T-helper 22 cell (primary cell): ENCODE measurements at places on chromosomes 2 and 18.

DNA sequence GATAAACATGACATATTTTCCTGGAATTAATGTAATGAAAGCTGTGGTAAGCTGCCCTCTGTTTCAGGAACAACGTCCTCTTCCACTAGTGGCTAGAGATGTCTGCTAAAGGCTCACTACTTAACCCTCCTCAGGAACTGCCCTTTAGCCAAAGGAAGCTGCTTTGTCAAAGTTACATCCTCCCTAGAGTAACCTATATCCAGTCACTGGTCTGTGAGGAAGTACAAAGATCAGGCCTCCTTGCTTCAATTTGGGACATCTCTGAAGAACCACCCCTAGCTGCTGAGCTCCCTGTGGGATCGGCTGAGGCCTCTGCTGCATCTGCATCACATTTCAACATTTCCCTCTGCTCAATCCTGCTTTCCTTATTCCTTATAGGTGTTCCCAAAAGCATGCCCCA lies 107.8 kb downstream of the PRELID3A start:
- no peak for DNase-seq

DNA sequence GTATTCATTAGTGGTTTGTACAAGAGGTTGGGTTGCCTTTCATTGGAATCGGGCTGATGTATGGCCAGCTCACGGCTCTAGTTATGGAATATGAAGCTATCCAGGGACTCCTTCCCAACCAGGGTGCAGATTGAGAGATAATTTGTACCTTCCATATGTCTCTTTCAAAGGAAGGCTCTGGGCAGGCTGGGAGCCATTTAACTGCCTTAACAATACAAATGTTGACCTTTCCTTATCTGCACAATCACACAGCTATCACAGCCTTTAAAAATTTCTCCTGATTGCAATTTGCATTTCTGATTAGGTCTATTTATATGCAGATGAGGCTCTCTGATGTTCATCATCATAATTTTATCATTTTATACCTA lies 58.7 kb downstream of the MYO3B start:
- DNase-seq = no peak

DNA sequence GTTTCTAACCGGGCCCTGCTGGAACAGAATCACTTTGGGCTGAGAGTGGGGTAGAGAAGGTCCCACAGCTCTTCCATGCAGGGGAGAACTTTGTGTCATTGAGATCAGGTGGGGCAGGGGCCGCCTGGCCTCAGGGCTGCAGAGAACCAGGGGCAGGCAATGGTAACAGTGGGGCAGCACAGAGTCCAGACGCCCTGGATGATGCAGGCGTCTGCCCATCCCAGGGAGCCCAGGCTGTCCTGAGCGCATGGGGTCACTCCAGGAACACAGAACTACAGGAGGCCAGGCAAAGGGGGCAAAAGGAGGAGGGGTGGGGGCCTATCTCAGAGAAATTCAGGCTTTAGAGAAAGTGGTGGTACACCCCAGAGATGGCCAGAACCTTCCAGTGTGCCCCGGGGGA lies 121.3 kb downstream of the NDUFA10 start:
- no peak for DNase-seq

GRCh38 chr2:133486771-133487191 lies 81.5 kb downstream of the NCKAP5 start:
- no peak for DNase-seq

- no peak for DNase-seq
These were observed 43.4 kb upstream of the NEUROD1 start for GRCh38 chr2:181723731-181724130.

- DNase-seq = no peak
These were observed 241.7 kb downstream of the ATAD2B start for GRCh38 chr2:23685181-23685580.

- no peak for DNase-seq
These were observed 139.6 kb downstream of the COMMD1 start for GRCh38 chr2:62045017-62045543.

- no peak for DNase-seq
These were observed 16.1 kb downstream of the TGIF1 start for GRCh38 chr18:3466045-3466444.

GRCh38 chr18:32422201-32422600 lies 48.5 kb downstream of the GAREM1 start:
- no peak for DNase-seq

GRCh38 chr2:221731432-221732145 lies 159.5 kb upstream of the EPHA4 start:
- no peak for DNase-seq

- DNase-seq = no peak
These were observed 90.3 kb upstream of the BARD1 start for GRCh38 chr2:214899751-214900150.

DNA sequence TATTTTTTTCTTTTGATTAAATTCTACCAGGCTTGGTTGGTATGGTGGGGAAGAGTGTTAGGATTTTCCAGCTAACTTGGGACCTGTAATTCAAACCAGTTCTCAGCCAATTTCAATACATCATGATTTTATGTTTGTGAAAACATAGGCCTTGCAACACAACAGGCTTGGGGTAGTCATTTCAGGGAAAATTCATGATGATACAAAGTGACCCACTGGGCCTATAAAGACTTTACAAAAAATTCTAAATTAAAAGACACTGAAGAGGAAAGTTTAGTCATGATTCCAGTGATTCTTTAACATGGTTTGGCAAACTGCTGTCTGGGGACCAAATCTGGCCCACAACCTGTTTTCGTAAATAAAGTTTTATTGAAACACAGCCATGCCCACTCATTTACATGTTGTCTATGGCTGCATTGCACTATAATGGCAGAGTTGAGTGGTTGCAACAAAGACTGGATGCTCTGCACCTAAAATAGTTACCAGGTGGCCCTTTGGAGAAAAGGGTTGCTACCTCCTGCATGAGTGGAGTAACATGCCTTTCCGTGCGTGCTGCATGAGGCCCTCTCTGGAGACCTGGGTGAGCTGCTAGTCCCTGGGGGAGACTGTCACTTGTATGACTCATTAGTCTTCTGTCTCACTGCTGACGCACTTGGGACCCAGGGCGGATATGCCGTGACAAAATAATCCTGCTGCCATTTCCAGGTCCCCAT lies 73.6 kb downstream of the NPAS2 start:
- DNase-seq = no peak

DNA sequence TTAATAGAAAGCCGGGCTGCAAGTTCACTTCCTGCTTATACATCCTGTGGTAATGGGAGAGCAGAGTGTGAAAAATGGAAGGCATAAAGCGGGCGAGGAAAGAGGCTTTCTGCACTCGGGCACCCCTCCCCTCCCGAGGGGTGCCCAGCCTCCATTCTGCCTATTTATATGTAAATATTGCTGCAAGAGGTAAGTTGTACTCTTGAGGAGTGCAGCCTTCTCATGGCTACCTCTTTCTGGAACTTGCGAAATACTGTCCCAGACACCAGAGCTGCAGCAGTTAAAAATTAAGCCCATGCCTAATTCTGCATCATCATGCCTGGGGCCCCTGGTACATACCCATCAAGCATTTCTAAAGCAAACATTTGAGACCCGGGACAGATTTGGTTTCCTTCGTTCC lies 156.0 kb downstream of the GBX2 start:
- no peak for DNase-seq

GRCh38 chr2:96695602-96696001 lies 44.3 kb downstream of the LMAN2L start:
- no peak for DNase-seq

DNA sequence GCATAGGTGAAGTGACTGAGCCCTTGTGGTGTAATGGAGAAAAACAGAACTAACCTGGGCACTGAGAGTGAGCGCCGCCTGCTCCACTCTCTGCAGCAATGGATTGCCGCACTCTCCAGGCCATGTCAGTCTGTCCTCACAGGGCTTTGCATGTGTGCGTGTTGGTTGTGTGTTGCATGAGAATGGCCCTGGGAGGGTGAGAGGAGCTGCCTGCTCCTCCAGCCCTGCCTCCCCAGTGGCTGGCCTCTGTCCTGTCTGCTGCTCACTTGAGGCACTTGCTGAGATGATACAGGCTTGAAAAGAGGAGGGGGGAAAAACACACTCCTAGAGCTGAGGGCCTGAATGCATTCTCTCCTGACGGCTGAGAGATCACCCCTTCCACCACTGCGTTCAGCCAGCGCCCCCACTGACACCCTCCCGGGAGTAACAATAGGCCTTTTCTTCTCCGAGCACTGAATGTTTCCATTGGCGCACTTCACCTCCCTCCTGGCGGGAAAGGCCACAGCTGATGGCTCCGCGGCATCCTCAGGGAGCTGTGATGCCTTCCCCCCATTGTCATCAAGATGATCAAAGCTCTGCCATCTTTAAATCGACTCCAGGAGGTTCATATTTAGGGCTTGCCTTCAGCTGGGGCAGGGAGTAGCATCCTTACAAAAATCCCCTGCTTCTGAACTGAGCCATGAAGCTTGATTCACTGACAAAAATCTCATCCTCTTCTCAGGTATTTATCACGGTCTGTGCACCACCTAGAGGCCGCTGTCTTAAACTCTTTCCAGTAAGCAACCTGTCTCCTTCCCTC lies 49.9 kb upstream of the DAPL1 start:
- no peak for DNase-seq

DNA sequence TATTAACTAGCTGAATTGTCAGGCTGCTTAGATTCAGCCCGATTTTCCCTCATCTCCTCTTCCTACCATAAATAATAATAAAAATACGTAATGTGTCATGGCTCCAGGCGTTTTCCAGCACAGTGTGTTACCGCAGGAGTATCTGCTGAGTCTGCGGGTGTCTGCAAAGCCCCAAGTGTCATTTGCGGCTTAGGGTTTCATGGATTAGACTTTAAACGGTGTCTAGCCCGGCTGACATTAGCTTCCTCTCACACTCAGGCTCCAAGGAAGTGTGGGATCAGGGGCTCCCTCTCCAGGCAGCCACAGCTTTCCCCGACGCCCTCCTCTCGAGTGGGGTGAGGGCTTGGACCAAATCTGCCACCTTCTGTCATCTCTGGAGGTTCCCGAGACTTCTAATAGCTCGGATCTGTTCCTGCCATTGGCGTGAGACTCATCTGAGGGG lies 14.1 kb upstream of the HOXD1 start:
- DNase-seq = no peak

DNA sequence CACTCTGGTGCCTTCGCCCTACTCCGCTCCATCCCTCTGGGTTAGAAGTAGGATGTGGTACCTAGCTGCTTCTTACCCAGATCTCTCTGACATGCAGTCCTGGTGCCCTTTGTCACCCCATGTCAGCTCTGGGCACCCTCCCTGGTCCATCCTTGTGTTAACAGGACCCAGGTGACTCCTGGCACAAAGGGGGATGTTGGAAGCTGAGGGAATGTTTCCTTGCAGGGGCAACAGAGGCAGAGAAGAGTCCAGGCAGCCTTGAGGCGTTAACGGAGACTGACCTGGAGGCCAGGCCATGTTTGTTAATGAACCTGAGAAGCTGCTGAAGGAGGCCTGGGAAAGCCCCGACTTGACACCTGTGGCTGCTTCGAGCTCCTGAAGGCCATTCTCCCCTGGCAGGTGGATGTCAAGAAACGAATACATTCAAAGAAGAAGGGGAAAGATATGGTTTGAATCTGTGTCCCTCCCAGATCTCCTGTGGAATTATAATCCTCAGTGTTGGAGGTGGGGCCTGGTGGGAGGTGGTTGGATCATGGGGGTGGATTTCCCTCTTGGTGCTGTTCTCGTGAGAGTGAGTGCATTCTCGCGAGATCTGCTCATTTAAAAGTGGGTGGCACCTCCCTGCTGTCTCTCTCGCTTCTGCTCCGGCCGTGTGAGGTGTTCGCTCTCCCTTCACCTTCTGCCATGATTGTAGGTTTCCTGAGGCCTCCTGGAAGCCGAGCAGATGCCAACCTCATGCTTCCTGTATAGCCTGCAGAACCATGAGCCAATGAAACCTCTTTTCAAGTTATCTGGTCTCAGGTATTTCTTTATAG lies 31.4 kb downstream of the NPPC start:
- DNase-seq = no peak

GRCh38 chr2:64504774-64505720 lies 19.1 kb upstream of the AFTPH start:
- no peak for DNase-seq

- DNase-seq = no peak
These were observed 732.2 kb downstream of the SOCS6 start for GRCh38 chr18:71021030-71021362.

DNA sequence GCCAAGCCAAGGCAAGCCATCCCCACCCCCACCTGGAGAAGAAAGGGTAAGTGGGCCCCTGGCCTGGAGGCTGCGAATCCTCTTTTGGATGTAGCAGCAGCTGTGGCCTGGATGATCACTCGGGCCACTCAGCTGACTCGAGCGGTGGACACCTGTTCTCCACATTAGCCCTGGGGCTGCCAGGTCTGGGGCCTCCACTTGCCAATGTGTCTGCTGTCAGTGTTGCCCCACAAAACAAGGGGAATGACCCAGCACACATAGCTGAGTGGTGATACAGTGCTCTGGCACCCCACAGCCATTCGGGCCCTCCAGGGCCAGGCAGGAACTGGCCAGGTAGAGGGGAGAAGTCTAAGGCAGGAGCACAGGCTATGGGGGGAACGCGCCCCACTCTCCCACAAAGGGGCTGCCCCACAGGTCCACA lies 2.6 kb downstream of the STK25 start:
- no peak for DNase-seq

- DNase-seq = no peak
These were observed 244.0 kb downstream of the DYSF start for GRCh38 chr2:71697106-71698004.

DNA sequence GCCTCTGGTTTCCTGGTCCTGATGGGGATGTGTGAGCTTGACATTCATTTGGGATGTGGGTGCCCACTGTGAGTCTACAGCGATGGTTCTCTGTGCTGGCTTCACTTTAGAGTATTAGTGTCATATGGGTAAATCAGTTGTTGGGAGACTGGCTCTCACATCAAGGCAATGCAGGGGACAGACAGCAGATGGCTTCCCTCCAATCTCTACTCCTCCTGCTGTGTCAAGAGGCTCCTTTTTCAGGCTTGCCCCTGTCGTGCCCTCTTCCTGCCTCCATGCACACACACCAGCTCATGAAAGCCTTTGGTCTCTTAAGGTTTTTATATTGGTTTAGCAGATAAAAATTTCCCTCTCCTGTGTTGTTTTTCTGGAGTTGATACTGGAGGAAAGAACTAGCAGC lies 315.6 kb downstream of the RDH14 start:
- no peak for DNase-seq

DNA sequence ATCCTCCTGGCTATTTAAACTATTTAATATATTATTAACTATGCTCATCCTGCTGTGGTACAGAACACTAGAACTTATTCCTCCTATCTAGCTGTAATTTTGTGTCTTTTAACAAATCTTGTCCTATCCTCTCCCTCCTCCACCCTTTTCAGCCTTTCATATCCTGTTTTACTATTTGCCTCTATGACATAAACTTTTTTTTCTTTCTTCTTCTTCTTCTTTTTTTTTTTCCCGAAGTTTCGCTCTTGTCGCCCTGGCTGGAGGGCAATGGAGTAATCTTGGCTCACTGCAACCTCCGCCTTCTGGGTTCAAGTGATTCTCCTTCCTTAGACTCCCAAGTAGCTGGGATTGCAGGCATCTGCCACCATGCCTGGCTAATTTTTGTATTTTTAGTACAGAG lies 201.5 kb downstream of the LPIN1 start:
- DNase-seq = no peak

- DNase-seq = no peak
These were observed 749.6 kb upstream of the VRK2 start for GRCh38 chr2:57296795-57297517.
